Mammary epithelial cell (primary cell): ENCODE measurements at places on chromosomes 11 and 22. TPM values are rescaled to one million over a fixed set of nuclear protein-coding genes. Genes with fewer than 3 reads are reported as not detected.

GRCh38 chr11:134244593-134244992, 8.6 kb downstream of the THYN1 start:
- no peak for DNase-seq

Gene MIOX
- polyA plus RNA-seq = not detected

- DNase-seq = peak; percentile 16
Observed at GRCh38 chr11:1083621-1084551, 9.2 kb downstream of the MUC2 start.

GRCh38 chr11:596374-596773, 19.4 kb downstream of the IRF7 start:
- DNase-seq = no peak

Gene HSPB2
- 0.16 TPM for polyA plus RNA-seq

DNA sequence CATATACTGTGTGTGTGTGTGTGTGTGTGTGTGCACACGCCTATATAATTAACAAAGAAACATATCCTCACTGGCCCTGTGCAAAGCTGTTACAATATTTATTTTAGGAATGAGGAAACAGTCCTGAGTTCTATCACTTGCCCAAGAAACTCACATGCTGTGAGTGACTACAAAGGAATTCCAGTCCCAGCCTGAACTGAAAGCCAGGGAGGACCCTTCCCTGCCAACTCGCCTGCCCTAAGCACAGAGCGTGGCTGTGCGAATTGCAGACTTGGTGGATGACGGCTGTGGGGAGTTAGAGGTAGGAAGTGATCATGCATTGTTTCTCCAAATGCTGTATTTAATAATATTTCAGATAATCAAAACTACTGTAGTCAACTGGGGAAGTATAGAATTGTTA, 26.4 kb upstream of the CD5 start:
- peak; percentile 17 for DNase-seq

Gene GGT5
- 0.05 TPM for polyA plus RNA-seq

DNA sequence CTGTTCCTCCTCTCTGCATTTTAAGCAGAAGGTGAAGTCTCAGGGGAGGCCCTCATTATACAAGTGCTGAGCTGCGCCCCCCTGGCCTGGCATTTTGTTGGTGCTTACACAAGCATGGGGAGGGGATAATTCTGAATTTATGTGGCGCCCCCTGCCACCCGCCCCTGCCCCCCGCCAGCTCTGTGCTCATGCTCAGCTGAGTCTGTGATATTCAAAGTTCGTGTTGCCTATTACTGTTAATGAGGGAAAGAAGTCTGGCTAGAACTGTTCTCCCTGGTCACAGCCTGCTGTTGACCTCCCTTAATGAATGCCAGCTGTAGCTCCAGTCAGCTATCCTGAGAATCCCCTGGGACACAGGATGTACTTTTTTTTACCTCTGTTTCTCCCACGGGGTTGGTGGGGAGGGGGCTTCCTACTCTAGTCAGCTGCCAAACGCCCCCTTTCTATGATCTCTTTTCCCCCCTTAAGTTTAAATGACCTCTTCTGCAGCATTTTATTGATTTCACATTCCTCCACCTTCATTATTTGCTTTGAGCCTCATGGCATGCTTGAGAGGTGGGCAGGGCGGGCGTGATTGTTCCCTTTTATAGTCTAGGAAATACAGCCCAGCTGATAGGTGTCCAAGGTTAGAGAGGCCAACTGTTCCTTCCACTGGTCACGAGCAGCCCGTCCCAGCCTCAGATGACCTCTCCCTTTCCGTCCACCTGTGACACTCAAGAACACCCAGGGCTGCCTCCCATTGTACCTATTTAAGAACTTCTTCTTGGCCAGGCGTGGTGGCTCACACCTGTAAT, 12.2 kb downstream of the USP2 start:
- no peak for DNase-seq

Gene GDPD5
- polyA plus RNA-seq = 4.4 TPM

- no peak for DNase-seq
Observed at GRCh38 chr11:80778432-80778831, 1337.6 kb upstream of the TENM4 start.

DNA sequence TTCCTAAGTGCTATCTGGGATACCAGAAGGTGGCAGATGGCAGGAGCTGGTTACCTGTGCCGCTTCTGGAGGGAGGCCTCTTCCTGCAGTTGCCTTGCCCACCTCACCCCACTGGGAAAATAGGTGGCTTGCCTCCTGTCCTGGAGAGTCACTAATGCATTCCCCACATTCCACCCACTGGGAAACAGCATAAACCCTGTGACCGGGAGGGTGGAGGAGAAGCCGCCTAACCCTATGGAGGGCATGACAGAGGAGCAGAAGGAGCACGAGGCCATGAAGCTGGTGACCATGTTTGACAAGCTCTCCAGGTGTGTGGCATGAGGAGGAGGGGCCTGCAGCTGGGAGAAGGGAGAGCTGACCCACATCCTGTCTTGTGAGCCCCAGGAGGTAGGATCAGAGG, 5.6 kb downstream of the RIC8A start:
- DNase-seq = no peak

DNA sequence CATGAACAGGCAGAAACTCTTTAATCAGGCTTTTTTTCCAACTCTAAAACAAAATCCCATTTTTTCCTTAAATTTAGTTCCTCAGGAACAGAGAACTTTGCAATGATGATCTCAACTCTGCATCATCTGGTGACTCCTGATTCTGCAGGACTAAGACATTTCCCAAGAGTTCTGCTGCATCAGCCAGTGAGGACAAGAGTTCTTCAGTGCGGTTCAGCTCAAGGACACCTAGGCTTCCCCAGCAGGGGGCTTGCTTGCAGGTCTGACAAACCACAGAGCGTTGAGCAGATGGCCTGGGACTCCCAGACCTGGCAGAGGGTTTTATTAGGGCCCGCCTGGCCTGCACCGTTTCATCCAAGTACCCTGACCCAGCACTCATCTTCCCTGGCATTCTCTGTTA, 6.4 kb downstream of the CDCA5 start:
- no peak for DNase-seq

DNA sequence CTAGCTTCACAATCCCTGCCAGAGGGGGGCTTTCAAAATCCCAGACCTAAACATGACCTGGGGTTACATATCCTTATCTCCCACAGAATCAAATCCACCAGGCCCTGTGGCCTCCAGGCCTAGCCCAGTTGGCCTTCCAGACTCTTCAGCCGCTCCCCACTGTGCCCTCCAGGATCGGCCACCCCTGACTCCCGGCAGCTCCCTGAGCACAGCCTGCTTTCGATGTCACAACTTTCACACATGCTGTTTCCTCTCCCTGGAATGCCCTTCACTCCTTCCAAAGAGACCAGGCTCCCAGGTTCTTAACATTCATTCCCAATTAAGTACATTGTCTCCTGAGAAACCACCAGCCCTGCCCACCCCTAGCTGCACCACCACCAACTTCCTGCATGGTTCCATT, 62.7 kb downstream of the CSNK2A3 start:
- no peak for DNase-seq

Gene CHKA
- polyA plus RNA-seq = 4.4 TPM

GRCh38 chr11:47184711-47185304, 1.4 kb downstream of the PACSIN3 start:
- DNase-seq = no peak

DNA sequence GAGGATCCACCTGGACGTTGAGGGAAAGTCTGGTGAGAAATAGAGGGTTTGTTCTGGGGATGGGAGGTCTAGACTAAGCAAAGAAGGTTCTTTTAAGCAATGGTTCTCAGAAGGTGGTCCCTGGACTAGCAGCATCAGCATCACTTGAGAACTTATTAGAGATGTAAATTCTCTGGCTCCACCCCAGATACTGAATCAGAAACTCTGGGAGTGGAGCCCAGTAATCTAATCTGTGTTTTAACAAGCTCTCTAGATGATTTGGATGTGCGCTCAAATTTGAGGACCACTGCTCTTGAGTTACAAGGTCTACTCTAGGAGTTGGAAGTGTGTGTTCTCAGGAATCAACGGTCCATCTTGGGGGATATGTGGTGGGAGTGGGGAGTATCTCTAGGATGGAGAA, 3.3 kb upstream of the ABCG4 start:
- no peak for DNase-seq

DNA sequence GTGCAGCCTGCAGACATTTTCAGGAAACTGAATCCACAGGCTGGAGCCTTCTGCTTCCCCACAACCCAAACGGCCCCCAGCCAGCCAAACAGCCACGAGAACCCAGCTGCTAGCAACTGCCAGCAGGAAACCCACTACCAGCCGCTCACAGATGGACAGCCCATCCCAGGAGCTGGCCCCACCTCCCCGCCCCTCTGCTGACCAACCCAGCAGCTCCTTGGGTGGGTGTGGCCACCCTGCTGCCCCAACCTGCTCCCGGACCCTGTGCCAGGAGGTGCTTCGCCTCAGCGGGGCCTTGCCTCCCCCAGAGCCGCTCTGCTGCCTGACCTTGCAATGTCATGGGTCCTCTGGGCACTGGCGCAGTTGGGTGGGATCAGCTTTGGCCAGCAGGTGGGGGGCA, 8.2 kb upstream of the CCDC188 start:
- DNase-seq = no peak

GRCh38 chr11:79375818-79376550, 64.8 kb downstream of the TENM4 start:
- peak; percentile 92 for DNase-seq

DNA sequence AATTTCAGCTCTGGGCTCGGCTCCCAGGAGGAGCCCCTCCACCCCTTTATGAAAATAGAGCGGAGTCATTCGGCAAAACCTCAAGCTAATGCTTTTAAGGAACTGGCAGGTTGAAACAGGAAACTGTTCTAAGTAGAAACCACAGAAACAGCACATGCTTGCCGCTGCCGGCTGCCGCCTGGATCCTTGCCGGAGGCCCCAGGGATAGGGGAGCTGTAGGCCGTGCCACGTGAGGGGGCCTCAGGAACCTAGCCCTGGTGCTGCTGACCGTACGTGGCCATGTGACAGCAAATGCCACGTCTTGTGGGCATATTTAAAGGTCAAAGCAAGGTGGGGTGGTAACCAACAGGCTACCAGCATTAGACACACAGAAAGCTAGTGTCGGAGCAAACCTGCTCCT, 77.9 kb upstream of the TIMP3 start:
- peak; percentile 93 for DNase-seq

DNA sequence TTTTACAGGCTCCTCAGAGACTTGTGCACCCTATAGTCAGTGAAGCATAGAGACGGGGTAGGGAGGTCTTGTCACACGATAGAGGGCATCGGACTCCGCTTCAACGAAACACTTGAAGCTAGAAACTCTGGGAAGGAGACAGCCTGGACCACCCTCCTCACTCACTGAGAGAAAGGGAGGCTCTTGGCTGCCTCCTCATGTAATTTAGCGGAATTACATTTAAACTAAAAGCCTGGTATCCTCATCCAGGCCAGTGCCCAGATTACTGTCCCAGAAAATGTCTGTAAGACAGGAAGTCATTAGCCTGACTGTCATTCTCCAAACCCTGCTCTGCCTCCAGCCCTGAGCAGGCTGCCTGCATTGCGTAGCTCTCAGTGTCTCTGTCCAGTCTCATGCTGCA, 36.0 kb downstream of the TTLL1 start:
- no peak for DNase-seq

Gene INPP5J
- 0.37 TPM for polyA plus RNA-seq

- DNase-seq = peak; percentile 92
Observed at GRCh38 chr11:70399681-70400112, 1.4 kb downstream of the CTTN start.
